T follicular helper cell (primary cell): ENCODE measurements at places on chromosomes 2 and 18.

- no peak for DNase-seq
Observed at GRCh38 chr2:164824872-164825271, 16.8 kb downstream of the COBLL1 start.

DNA sequence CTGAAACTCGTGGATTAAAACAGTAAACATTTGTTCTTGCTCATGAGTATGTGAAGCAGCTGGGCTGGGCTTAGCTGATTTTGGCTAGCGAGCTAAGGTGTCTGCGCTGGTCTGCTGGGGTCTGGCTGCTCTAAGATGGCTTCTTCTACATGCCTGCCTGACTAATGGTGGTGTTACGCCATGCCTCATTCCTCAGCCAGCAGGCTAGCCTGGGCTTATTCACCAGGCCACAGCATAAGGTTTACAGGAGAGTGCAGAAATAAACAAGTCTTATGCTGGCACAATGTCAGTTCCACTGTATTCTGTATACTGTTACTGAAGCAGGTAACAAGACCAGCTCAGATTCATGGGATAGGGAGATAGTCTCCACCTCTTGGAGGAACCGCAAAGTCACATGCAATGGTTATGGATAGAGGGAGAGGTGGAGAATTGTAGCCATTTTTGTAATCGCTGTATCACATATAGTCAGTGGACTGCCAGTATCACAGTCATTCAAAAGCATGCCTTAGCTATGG, 80.0 kb downstream of the RHBDD1 start:
- no peak for DNase-seq

GRCh38 chr18:47387864-47388263, 136.4 kb upstream of the SKOR2 start:
- no peak for DNase-seq

DNA sequence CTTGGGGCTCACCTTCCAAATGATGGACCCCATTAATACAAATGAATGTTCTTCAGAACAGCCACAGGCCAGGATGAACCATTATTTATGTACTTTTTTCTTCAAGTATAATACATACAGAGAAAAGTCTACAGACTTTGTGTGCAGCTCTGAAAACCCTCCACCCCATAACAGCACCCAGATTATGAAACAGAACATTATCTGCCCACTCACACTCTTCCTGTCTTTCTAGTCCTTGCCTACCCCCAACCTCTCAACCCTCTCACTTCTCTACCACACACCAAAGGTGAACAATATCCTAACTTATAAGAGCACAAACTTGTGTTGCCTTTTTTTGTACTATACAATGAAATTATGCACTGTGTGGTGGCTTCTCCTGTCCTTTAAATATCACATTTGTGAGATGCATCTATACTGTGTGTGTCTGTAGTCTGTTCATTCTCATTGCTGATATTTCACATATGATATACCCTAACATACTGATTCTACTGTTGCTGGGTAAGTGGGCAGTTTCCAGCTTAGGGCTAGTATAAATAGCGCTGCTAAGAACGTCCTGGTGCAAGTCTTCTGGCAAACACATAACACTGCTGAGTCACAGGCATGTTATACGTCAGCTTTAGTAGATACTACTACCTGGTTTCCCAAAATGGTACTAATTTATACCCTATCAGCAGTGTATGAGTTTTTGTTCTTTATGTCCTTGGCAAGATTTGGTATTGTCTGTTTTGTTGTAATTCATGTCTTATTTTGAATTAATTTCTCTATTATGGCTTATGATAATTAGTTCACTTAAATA, 1.0 kb upstream of the NPHP1 start:
- no peak for DNase-seq

GRCh38 chr2:1784087-1784486, 39.8 kb upstream of the PXDN start:
- no peak for DNase-seq

DNA sequence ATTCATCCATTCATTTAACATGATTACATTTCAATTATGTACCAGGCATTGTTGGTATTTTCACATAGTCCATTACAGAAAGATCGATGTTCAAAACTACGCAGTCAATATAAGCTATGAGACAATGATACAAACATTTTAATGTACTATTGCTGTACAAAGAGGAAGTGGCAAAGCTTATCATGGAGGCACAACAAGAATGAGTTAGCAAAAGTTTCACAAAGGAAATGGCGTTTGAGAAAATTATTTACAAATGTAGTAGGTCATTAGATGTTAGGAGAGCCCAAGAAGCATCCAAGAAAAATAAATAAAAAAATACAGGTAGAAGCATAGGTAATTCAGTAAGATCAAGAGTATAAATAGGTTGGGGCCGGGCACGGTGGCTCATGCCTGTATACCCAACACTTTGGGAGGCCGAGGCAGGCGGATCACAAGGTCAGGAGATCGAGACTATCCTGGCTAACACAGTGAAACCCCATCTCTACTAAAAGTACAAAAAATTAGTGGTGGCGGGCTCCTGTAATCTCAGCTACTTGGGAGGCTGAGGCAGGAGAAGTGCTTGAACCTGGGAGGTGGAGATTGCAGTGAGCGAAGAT, 1730.8 kb upstream of the CELF4 start:
- no peak for DNase-seq

DNA sequence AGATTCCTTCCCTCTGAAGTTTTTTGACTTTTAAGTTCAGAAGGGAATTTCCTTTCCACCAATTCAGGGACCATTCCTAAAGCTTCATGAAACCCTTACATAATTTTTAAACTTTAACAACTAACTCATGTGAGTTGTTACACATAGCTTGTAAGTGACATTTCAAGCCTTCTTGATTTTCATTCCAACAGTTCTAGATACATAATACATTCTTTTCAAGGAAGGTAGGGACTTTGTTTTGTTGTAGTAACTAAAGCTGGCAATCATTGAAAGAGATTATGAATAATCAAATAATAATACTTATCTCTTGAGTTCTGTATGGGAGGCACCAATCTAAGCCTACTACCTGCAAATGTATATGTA, 45.4 kb downstream of the SETBP1 start:
- no peak for DNase-seq

DNA sequence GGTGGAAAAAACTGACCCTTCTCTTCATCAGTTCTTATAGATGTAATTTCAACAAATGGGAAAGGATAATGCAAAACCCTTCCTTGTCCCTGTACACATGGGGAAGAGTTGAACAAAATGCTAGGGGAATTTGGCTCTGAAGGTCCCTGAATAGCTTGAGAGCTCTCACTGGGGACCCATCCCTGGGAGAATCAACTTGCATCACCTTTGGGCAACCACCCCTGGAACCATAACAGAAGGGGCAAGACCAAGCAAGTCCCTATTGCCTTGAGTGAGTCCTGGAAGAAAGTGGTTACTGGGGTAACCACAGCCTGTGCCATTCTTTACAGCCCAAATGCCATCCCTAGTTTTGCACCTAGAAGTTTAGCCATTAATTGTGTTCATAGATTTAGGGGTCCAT, 52.2 kb upstream of the B3GNT2 start:
- no peak for DNase-seq

DNA sequence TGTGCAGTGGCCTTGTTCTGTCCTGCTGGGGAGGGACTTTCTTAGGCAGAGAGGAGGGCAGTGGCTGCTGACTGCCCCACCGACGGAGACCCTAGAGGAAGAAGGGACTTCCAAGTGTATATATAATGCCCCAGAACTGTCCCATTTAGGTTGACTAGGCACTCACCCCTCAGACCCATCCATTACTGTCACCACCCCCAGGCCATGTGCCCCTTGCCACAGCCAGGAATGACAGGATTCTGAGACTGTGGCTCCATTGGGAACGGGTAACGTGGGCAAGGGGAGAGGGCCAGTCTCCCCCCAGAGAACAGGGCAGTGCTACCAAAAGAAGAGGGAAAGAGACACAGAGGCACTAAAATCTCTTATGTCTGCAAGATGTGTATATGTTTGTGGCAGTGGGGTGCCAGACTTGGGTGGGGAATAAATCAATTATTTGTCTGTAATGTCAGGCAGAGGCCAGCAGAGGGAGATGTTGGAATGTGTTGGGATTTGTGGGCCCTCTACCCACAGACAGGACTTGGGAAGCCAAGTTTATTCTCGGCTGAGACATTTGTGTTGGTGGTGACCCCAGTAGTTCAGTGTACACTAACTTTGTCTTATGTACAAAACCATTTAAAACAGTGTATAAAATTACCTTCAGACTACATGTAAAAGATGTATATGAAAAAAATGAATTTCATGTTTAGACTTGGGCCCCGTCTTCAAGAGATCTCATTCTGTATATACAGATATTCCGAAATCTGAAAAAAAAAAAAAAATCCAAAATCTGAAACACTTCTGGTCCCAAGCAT, 24.0 kb upstream of the TMEM37 start:
- DNase-seq, result no peak

DNA sequence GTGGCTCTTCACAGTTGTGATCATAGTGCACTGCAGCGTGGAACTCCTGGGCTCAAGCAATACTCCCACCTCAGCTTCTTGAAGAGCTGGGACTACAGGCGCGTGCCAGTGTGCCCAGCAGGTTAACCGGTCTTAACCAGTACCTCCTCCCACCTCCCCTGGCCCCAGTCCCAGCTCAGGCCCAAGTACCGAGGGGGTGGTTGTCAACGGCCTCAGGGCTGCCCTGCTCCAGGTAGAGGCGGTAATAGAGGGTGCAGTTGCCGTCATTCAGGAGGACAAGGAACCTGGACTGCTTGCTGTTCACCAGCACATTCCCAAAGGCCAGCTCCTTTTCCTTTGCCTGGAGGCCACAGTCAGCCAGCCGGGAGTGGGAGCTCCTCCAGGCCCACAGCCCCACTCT, 19.7 kb downstream of the CFAP65 start:
- DNase-seq, result no peak

GRCh38 chr2:234373481-234374149, 123.3 kb downstream of the ARL4C start:
- DNase-seq, result no peak

- DNase-seq, result no peak
Observed at GRCh38 chr2:143473216-143473615, 344.0 kb downstream of the ARHGAP15 start.

- DNase-seq, result no peak
Observed at GRCh38 chr2:67393237-67393636, 3.9 kb upstream of the ETAA1 start.

DNA sequence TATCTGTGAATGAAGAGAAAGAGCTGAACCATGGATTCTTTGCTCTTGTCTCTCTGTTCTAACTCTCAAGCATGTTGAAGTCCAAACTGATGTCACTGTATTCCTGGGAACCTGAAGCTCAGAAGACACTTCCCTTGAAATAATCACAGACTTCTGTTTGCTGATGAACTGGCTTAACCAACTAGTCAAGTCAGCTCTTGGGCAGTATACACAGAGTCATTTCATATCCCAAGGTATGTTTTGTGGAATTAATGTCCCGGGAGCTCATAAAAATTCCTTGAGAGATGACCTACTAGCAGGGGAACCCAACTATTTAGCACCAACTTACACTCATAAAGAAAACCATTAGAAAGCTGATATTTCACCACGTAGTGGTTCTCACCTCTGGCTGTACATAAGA, 156.6 kb downstream of the NR4A2 start:
- no peak for DNase-seq

DNA sequence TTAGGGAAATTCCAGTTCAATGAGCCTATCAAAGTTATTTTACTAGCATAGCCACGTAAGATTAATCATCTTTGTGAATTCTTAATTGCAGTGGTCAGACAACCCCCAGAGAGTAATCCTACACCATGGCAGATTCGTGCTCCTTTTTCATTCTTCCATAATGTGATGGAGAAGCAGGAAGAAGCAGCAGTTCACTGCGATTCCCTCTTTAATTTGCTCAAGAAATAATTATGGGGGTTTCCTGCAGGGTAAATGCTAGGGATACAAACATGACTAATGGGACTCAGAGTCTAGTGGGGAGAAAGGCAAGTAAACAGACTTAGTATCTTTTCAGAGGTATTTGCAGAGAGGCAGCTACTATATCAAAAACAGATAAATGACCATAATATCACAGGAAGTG, 175.8 kb upstream of the HNRNPA3 start:
- DNase-seq, result no peak

DNA sequence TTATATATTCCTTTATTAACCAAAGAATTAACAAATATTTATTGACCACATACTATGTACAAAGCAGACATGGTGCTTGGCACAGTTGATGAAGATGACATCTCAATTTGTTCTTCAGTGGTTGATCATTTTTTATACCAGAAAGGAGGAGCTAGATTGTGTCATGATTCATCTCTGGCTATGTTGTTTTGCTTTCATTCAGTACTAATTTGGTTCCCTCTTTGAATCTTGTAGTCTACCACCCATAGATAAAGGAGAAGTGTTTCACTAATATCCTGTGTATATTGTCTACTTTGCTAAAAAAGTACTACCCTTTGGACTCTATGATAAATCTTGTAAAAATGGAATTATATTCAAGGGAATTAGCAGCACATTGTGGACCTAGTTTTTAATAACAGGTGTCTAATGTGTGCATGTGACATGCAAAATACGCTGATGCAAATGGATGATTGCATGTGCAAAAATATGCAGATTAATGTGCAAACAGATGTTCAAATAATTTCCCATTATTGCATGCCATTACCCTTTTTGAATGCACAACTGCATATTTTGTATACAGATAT, 313.2 kb upstream of the ZEB2 start:
- no peak for DNase-seq

GRCh38 chr2:34093790-34094189, 494.7 kb upstream of the FAM98A start:
- DNase-seq, result no peak

DNA sequence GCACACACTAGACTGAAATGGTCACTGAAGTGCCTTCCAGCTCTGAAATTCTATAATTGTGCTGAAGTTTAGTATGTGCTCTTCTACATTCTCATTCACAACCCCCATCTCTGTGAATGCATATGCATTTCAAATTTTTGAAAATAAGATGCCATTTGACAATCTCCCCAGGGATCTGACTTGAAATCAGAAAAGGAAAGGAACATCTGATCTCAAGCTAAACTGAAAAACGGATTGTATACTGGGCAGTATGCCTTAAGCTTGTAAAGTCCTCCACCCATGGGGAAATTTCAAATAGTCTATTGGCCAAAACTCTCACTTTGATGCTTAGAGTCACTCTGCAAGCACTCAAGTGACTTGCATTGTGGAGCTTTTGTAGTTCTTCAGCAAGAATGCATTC, 22.9 kb downstream of the FAP start:
- DNase-seq, result no peak

DNA sequence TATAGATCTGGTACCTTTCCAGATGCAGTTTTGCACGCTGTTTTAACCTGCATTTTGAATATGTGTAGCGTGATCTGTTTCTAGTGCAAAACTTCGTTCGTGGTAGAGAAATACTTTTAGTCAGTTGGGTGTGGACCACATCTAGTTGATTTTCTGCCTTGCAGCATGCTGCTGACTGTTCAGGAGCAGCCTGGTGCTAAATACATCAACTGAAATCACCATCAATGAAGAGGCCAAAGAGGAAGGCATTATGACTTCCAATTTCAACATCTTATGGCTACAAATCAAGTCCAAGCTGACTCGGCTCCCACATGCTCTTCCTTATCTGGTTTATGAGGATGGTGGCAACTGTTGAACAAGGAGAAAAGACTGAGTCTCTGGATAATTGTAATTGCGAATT, 298.5 kb downstream of the ZNF521 start:
- no peak for DNase-seq
